ENCODE measurements at places on chromosomes 12 and 14.

DNA sequence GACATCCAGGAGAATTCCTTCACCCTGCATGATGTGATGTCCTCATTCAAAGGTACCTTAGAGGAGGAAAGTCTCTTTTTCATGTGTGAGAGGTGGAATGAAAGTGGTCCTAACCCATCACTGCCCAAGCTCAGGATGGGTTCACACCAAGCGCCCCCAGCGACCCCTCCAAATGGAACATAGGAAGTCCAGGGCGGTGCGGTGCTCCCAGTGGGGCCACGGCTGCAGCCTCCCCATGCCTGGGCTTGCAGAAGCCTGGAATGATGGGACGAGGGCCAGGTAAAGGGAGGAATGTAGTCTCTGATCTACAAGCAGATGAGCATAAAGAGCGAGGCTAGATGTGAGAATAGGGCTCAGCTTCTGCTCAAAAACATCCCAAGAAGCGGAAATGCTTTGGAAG is 196.3 kb downstream of the TTC7B start:
- no peak for DNase-seq

DNA sequence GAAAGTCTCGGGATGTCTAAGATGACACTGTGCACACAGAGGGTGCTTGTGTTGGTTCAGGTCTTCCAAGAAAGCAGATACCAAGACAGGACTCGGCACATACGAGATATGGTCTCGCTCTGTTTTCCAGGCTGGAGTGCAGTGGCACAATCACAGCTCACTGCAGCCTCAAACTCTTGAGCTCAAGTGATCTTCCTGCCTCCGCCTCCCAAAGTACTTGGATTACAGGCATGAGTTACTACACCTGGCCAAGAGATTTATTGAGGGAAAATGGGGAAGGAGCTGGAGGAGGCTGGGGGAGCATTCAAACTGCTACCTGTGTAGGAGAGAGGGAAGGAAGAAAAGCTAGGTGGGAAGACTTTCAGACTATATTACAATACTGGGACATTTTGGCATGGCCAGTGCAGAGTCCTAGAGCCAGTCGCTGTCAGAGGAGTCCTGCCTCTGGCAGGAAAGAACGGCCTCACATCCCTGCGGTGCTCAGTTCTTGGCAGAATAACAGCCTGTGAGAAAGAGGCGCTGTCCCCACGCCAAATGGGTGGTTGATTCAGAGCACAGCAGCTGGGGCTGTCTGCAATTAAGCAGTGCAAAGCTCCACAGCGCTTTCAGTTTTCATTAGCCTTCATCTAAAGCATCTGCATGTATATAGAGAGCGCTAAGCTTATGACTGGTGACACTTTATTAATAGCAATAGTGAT is 18.3 kb downstream of the SLC17A8 start:
- DNase-seq: peak; percentile 67

GRCh38 chr12:26701604-26702215 is 131.3 kb downstream of the ITPR2 start:
- DNase-seq: peak; percentile 34

DNA sequence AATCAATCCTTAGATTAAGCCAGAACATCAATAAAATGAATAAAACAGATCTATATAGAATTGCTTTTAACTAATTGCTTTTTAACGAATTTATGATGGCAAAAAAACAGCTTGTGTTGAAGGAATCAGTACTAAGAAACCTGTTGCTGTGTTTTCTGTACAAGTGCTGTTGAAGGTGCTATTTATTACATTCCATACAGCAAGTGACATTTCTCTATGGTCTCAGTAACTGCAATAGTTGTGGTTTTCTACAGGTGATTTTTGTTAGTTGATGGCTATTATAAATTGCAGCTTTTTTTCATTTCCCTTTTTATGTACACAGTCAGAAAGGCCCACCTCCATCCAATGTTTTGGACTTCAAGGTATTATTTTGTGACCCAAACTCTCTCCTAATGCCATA is 56.6 kb downstream of the SLC2A13 start:
- DNase-seq: no peak

- DNase-seq: no peak
Observed at GRCh38 chr12:75389061-75389460, 1.8 kb upstream of the GLIPR1L2 start.

GRCh38 chr14:89924268-89924667 is 30.3 kb downstream of the EFCAB11 start:
- DNase-seq: no peak

DNA sequence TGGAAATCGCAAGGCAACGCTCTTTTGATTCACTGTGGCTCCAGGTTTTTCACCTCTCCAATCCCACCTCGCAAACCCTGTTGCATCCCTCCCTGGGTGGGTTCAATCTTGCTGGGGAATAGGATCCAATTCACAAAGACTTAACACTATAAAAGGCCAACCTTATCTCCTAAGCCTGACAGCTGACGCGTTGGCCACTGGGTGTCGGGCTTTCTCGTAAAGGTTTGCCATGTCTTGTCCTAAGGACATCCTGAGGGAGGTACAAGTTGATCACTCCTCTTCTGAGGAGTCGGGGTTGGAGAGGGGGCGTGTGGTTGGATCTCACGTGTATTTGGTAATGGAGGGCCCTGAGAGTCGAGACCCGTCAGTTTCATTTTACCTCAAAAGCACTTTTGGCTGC is 112.6 kb upstream of the FZD10 start:
- no peak for DNase-seq

DNA sequence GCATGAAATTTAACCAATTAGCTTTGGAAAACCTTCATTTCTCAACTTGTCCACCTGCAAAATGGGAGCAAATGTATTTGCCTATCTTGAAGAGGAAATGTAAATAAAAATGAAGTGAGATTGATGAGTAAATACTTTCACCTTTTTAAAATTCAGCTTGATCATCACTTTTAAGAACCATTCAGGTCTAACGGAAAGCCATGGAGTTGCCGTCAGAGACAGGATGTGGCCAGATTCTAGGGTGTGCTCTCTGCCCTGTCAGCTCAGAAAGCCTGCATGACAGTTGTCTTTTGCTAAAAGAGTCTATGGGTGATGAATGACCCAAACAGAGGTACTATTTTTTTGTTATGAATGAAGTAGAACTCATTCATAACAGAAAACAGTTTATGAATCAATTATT is 104.3 kb upstream of the SLC35F4 start:
- DNase-seq: no peak

Data from muscle of back (tissue), 13 donors.